ENCODE measurements at places on chromosomes 7 and 10.
A peak's percentile ranks its signal among the peaks of the same experiment; 100 is the strongest.

GRCh38 chr7:153590136-153590535, 462.1 kb upstream of the DPP6 start:
- peak; percentile 3 for DNase-seq

DNA sequence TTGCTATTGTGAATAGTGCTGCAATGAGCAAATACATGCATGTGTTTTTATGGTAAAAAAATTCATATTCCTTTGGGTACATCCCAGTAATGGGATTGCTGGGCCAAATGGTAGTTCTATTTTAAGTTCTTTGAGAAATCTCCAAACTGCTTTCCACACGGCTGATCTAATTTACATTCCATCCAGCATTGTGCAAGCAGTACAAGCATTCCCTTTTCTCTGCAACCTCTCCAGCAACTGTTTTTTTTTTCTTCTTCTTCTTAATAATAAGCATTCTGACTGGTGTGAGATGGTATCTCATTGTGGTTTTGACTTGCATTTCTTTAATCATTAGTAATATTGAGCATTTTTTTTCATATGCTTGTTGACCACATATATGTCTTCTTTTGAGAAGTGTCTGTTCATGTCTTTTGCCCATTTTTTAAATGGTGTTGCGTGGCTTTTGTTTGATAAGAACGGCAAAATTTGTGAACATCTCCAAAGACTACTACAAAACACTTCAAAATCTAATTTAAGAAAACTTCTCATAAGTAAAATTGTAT, 136.1 kb upstream of the MYO3A start:
- DNase-seq = no peak

DNA sequence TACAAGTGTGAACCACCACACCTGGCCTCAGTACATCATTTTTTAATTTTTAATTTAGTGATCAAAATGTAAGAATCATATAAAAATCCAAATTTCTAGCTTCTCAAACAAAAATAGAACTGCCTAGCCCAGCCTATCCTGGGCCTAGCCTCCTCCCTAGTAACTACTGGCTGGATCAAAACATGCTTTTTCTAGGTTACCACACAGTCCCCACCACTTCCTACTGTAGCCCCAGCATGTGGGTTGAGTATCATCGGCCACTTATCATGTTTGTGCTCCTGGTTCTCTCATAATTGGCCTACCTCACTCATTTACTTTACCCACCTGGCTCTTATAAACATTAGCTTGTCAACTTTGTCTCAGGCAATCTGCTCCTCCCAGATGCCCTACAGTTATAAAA, 52.9 kb downstream of the DNAJC12 start:
- DNase-seq = no peak

GRCh38 chr10:93951905-93952304, 41.8 kb upstream of the PLCE1 start:
- no peak for DNase-seq

DNA sequence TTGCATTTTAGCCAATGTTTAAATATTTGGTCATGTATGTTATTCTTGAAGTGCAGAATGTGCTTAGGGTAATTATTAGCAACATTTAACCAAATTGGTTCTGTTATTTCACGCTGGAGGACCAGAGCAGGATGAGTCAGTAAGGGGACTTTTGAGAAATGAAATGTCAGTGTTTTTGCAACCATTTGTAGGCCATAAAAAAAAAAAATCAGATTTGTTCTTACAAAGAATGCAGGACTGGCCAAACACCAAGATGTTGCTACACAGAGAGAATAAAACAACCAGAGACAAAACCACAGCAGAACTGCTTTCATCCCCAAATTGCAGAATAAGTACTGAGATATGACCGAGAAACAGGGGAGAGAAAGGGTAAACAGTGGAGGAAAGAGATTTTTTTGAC, 62.1 kb downstream of the TPST1 start:
- no peak for DNase-seq

- DNase-seq = no peak
Observed at GRCh38 chr7:2445898-2446555, 30.2 kb downstream of the GRIFIN start.

DNA sequence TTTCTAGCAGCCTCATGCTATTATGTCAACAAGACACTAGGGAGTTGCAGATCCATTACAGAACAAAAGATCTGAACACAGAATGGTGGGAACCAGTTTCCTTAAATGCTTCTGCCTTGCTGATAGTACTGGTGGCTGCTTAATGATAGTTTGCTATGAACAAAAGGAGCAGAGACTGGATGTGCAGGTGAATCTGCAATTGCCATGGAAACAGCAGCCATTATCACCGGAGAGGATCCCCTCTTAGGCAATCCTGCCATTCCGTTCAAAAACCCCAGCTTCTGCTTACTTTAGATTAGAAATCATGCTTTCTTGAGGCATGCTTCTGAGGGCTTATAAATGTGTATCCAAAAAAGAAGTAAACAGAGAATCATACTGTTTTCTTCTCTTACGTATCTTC, 80.0 kb upstream of the PRKAR2B start:
- DNase-seq = no peak

- no peak for DNase-seq
Observed at GRCh38 chr10:31977440-31978155, 49.0 kb upstream of the ARHGAP12 start.

- DNase-seq = no peak
Observed at GRCh38 chr7:120735791-120736190, 122.2 kb downstream of the TSPAN12 start.

GRCh38 chr7:7884855-7885254, 83.7 kb upstream of the GLCCI1 start:
- DNase-seq = no peak

GRCh38 chr10:36899652-36900051, 225.7 kb upstream of the ANKRD30A start:
- DNase-seq = no peak

GRCh38 chr7:28125431-28126409, 54.9 kb downstream of the JAZF1 start:
- no peak for DNase-seq
